ENCODE measurements at places on chromosomes 11 and 22. TPM values are rescaled to one million over a fixed set of nuclear protein-coding genes. Genes with fewer than 3 reads are reported as not detected.

DNA sequence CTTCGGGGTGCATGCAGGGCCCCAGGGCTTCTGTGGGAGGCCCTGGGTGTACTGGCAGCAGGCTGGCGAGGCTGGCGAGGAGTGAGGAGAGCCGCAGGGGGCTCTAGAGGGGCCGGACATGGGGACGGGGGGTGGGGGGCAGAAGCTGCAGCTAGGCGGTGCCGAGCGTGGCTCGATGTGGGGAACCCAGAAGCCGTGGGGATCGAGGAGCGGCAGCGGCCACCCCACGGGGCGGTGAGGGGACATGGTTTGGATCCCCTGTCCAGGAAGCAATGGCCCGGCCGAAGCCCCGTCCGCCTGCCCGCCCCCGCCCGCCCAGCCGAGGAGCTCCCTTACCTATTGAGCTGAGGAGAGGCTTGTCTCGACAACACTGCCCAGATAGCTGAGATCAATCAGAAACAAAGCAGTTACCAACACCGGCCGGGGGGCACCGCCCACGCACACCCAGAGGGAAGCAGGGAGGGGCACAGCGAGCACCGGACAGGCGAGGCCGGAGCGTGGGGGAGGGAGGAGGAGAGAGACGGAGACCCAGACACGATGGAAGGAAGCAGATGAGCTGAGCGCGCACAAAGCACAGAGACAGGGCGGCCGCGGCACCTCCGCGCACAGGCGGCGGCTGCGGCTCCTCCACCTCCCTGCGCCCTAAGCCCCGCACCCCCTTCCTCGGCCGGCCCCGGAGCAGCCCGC, 38.7 kb downstream of the IGSF9B start:
- no peak for DNase-seq

- no peak for DNase-seq
Observed at GRCh38 chr11:117857734-117858414, 18.6 kb downstream of the FXYD6 start.

GRCh38 chr11:216081-216974, 8.8 kb downstream of the RIC8A start:
- no peak for DNase-seq

GRCh38 chr22:17222503-17222902, 3.3 kb upstream of the ADA2 start:
- no peak for DNase-seq

DNA sequence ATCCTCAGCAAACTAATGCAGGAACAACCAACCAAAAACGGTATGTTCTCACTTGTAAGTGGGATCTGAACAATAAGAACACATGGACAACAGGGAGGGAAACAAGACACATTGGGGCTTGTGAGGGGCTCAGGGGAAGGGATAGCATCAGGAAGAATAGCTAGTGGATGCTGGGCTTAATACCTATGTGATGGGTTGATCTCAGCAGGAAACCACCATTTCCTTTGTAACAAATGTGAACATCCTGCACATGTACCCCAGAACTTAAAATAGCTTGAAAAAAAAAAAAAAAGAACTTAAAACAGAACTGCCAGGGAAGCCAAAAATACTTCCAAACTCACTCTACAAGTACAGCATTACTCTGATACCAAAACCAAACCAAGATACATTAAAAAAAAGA, 33.8 kb downstream of the CASP4 start:
- DNase-seq = no peak

- no peak for DNase-seq
Observed at GRCh38 chr11:11577251-11577855, 44.5 kb downstream of the GALNT18 start.

DNA sequence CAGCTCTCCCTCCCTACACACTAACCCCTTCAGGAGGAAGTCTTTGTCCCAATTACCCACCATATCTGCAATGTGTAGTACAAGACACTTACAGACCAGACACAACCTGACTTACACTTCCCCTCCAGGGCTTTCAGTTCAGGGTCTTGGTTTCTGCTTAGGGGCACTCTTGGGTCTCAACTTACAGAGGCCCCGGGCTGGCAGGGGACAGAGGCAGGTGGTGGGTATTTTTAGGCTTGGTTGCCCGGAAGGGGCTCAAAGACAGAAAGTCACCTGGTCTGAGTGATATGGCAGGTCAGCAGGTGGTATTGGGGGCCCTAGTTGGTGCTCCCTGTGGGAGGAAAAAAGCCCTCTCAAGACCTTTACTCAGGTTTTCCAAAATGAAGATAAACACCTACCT, 3.4 kb upstream of the TMEM184B start:
- no peak for DNase-seq

PKDREJ gene
- 0.42 TPM for total RNA-seq

GAB4 gene
- not detected for total RNA-seq

SLC2A11 gene
- total RNA-seq = 13.7 TPM
